ENCODE measurements at places on chromosomes 12 and 14.

DNA sequence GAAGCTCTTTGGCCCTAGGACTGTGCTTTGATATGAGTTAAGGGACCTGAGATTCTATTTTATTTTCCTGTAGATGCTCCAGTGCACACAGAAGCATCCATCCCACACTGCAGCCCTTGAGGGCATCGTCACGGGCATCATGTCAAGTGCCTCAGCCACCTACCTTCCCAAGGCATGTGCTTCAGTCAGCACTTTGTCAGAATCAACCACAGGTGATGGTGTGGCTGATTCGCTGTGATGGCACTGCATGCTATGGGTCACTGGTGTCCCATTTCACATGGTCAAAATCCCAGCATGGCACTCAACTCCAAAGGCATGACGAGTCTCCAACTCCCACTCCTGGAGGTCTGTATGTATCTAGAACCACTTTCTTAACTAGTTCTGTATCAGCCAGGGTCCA is 100.8 kb downstream of the AACS start:
- DNase-seq = no peak

DNA sequence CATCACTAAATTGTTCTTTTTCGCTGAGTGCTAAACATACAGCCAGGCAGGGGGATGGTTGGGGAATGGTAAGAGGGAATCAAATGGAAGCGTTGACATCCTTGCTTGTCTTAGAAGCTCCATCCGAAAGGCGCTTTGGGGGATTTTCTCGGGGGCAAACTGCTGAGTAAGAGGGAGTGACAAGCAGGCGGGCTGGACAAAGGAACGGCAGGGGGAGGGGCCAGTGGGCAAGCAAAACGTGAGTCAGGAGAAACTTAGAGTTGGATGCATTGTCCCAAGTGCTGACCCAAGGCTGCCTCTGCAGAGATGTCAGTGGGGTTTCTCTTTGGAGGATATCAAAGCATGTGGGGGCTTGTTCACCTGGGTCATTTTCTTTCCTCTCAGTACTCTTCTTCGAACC is 480.5 kb downstream of the VRK1 start:
- DNase-seq = no peak

- peak; percentile 50 for DNase-seq
Observed at GRCh38 chr12:85468356-85469157, 188.5 kb downstream of the ALX1 start.

GRCh38 chr12:120054293-120054692 is 62.3 kb downstream of the RAB35 start:
- DNase-seq = no peak

- DNase-seq = no peak
Observed at GRCh38 chr12:22916241-22916640, 291.3 kb downstream of the ETNK1 start.

DNA sequence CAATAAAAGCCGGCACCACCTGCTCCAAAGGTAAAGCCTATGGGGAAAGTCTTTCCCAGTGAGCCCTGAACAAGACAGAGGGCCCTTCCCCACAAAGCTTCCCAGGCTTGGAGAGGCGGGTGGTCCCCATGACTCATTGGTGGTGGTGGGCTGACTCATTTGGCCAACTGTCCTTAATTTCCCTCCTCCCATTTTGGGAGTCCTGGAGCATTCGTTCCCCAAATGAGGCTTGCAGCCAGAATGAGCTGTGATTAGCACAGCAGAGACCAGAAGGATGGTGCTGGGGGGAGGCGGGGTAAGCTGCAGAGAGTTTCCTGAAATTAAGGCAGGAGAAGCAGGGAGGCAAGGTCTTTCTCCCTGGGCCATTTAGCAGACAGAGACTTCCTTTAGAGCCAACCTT is 241.7 kb downstream of the DPF3 start:
- no peak for DNase-seq

DNA sequence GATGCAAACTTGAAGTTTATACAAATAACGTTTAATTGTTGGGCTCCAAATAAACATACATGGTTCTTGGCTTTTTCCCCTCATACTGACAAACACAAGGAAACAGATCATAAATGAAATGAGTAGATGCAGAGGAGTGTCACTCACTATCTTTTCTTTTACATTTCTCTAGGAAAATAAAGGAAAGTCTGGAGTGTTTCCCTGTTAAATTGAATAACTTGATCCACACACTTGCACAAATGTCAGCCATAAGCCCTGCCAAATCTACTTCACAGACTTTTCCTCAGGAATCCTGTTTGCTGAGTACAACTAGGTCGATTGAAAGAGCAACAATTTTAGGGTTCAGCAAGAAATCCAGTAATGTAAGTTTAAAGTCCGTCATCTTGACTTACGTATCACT is 175.3 kb downstream of the PLCZ1 start:
- DNase-seq = no peak

All from HEK293T (cell line).